Uterine smooth muscle cell (primary cell): ENCODE measurements at places on chromosomes 7 and 10. TPM values are rescaled to one million over a fixed set of nuclear protein-coding genes. Genes with fewer than 3 reads are reported as not detected.

LRIT1 gene
- not detected in 2 replicates for total RNA-seq

IDI2 gene
- total RNA-seq, result not detected in 2 replicates

DYNC1I1 gene
- total RNA-seq, result 0.62 and 2.1 TPM in 2 replicates

OR6B1 gene
- total RNA-seq, result under 0.01 TPM in 1 of 2 replicates, not detected in the other

CAMK2B gene
- under 0.01 TPM in 1 of 2 replicates, not detected in the other for total RNA-seq
